ENCODE measurements at places on chromosomes 3 and 15. TPM values are rescaled to one million over a fixed set of nuclear protein-coding genes. Genes with fewer than 3 reads are reported as not detected.

GRCh38 chr15:34366271-34367065 is 528 bp downstream of the LPCAT4 start:
- DNase-seq: peak; percentile 25

PPP2R3A gene
- total RNA-seq: 37.9 TPM

- no peak for DNase-seq
Measured at GRCh38 chr3:56522374-56522773, 34.6 kb upstream of the CCDC66 start.

GOLGA6L1 gene
- total RNA-seq: not detected

DNA sequence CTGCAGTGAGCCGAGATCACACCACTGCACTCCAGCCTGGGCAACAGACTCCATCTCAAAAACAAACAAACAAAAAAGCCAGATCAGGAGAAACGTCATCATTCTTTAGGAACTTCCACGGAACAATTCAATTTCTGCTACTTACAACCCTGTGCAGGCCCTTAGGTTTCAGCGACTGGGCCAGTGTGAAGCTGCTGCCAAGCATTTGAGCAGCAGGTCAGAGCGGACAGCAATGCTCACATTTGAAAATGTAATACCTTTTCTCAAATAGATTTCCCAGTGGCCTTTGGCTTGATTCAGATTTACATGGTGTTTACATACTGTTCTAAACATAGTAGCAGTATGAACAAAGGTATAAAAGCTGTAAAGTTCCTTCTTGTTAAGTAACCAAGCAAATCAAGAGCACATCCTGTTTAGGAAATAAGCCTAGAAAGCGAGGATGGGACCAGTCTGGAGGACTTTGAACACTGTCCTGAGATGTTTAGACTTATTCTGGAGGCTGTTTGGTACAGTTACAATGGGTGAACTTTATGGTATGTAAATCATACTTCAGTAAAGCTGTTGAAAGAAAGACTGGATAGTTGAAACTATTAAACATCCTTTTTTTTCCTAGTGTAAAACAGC is 141.2 kb downstream of the HCN4 start:
- DNase-seq: no peak

- DNase-seq: no peak
Measured at GRCh38 chr15:64024172-64025050, 21.9 kb downstream of the DAPK2 start.

DNASE1L3 gene
- total RNA-seq: 0.94 TPM

TMOD2 gene
- total RNA-seq: 241 TPM

GRCh38 chr3:171334465-171334811 is 125.8 kb downstream of the TNIK start:
- no peak for DNase-seq

CYP1A2 gene
- not detected for total RNA-seq

GRK7 gene
- total RNA-seq: not detected

MAGI1 gene
- total RNA-seq: 49.4 TPM

- no peak for DNase-seq
Measured at GRCh38 chr3:195095035-195095703, 175.8 kb downstream of the XXYLT1 start.

- no peak for DNase-seq
Measured at GRCh38 chr3:140128631-140129030, 193.6 kb downstream of the CLSTN2 start.

SLC28A1 gene
- not detected for total RNA-seq

DNA sequence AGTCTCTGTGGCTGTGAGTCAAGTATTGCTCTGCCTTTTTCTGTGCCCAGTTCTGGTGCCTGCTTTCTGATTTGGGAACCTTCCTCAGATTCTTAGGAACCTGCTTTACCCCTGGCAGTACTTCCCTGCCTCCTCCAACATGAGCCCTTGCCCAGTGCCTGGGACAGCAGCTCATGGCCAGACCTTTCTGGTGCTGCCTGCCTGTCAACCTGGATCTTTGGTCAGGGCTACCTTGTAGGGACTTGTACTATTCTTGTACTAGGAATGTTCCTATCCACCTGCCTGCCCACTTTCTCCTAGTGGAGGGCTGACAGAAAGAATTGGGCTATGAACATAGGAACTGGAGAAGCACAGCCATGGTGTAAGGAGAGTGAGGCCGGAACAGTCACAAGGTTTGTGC is 28.8 kb upstream of the EPHB1 start:
- no peak for DNase-seq

DNA sequence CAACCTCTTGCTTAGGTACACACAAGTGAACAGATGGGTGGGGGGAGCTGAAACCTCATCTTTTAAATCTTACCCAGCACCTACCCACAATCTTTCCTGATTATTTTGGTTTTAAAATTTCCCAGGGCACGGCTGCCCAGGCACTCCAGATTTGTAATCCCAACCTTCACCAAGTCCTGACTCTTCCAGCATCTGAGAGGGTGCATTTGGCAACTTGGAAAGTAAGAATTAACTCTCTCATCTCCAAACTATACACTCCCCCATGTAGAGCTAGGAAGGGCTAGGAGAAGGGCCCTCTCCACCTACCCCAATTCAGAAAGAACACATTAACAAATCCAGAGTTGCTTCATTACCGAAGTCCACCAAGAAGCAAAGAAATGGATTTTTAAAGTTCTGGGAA is 41.7 kb upstream of the PRICKLE2 start:
- no peak for DNase-seq

FAM174B gene
- total RNA-seq: 13.6 TPM

SLC22A13 gene
- total RNA-seq: 0.94 TPM

All from occipital lobe (tissue), 3 donors.